Stimulated activated CD8-positive, alpha-beta memory T cell treated with anti-CD3 and anti-CD28 coated beads, Interleukin-4, amount 100 ng/mL, for 4 hours (primary cell): ENCODE measurements at places on chromosomes 5 and 9.

DNA sequence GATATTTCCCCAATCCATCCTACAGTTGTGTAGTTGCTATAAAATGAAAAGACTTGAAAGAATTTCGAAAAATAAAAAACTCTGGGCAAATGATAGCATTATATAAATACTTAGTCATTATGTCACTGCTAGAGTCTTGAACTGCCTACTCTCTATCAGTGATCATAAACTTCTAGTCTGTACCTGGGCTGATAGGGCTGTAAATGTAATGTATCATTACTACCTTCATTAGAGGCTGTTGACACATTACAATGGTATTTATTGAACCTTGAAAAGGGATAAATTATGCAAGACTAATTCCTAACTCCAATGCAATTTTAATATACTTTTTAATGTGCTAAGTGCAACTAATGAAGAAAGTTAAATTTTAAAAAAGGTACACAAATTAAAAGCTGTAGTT, 214.1 kb upstream of the EFNA5 start:
- DNase-seq, result no peak

DNA sequence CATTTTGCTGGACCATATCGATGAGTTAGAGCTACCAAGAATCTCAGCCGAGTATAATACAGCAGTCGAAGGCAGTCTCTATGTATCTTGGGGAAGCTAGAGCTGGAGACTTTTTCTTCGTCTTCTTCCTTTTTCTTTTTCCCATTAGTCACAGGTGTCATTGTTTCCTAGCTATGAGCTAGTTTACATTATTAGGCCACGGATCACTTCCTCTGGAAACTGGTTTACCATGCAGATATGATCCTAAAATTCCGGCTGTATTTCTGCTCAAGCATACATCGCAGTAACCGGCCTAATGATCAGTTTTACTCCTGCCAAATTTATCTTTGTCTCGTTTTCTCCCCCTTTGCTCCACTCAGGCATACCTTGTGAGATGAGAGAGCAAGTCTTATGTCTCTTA, 312.8 kb downstream of the ARHGAP26 start:
- no peak for DNase-seq

DNA sequence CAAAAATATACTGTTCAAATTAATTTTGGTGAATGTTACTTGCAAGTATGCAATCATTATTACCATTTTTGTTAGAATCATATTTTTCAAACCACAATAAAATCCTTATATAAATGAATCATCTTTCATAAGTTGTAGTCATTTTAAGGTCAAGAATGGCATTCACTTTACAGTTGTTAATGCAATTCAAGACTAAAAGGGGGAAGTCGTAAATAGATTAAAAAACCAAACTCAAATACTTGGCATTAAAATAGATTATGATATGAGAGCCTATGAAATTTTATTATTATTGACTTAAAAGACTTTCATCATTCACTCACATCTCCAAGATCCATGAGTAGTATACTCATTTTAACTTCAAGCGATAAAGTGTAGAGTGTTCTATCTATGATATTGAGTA, 11.6 kb downstream of the CDH9 start:
- no peak for DNase-seq

- DNase-seq, result no peak
Measured at GRCh38 chr5:150419630-150420270, 7.0 kb upstream of the CD74 start.

- DNase-seq, result no peak
Measured at GRCh38 chr9:110105107-110105506, 102.9 kb downstream of the C9orf152 start.

- DNase-seq, result no peak
Measured at GRCh38 chr5:163458778-163459385, 1.0 kb downstream of the NUDCD2 start.
